Naive thymus-derived CD8-positive, alpha-beta T cell (primary cell): ENCODE measurements at places on chromosomes 1 and 21. TPM values are rescaled to one million over a fixed set of nuclear protein-coding genes. Genes with fewer than 3 reads are reported as not detected.
A peak's percentile ranks its signal among the peaks of the same experiment; 100 is the strongest.

- peak; percentile 45 for DNase-seq
- no peaks in the 10 kb centered on the region for H3K36me3 ChIP-seq
- peaks cover 93% of the 10 kb centered on the region for H3K27me3 ChIP-seq
Observed at GRCh38 chr1:34924759-34925555, 4.5 kb downstream of the DLGAP3 start.

DNA sequence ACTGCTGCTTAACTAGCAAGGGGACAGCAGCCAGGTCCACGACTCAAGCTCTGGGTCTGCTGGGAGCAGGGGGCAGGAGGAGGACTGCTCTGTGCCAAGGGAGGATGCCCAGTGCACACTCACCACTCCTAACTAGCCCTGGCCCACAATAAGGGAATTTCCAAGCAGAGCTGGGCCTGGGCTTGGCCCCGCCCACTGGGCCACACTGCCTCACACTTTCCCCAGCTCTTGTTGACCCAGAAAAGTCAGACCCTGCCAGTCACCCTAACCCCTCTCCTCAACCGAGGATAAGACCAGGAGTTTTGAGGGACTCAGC is 18.7 kb downstream of the SLC9A1 start:
- no peak for DNase-seq
- H3K4me3 ChIP-seq: peak overlapping the region; percentile 93
- no peaks in the 10 kb centered on the region for H3K27me3 ChIP-seq

The SH2D1B gene
- total RNA-seq: 0.29 TPM

The AMY1C gene
- not detected for total RNA-seq

DNA sequence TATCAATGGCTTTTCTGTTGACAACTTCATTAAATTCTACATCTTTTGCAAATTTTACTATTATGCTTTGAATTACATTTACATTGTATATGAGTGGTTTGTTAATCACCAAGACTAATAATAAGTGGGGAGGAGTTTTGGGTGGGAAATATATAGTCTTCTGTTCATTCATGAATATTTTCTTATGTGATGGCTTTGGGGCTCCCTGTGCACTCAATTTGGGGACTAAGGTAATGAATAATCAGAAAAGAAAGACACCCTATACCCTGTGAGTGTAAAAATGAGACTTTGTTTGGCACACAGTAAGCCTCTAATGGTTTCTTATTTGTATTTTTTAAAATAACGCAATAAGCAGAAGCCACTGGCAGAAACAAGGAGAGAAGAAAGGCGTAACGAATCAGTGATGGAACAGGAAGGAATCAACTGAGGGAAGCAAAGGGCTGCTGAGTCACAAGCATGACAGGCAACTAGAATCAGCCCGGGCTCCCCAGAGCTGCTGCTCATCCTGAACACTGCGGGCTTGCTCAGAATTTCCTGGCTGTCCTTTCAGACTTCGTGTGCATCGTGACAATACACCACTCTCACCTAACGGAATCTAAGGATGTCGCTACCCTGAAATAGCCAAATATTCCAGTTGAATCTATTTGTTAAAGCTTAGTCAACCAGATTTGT is 20.8 kb upstream of the RGS2 start:
- H3K4me3 ChIP-seq: no peak overlapping the region
- no peak for DNase-seq
- H3K27ac ChIP-seq: no peak overlapping the region
- no peaks in the 10 kb centered on the region for H3K4me1 ChIP-seq

DNA sequence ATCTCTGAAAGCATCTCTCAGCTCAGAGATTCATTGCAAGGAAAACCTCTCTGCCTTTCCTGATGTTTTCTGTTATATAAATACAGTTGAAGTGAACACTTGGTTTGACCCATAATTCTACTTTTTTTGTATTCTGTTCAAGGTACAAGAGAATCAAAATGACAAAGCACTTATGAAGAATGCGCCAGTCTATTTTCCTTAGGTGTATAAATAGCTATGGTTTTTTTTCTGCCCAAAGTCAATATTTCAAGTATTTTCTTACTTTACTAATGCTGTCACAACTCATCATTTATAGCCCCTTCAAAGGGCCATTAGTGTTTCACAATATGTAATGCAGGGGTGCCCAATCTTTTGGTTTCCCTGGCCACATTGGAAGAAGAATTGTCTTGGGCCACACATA is 142.5 kb upstream of the C1orf105 start:
- H3K4me3 ChIP-seq: no peak overlapping the region
- no peak for DNase-seq
- H3K27ac ChIP-seq: no peak overlapping the region
- no peaks in the 10 kb centered on the region for H3K27me3 ChIP-seq
- no peaks in the 10 kb centered on the region for H3K4me1 ChIP-seq
- no peaks in the 10 kb centered on the region for H3K36me3 ChIP-seq

DNA sequence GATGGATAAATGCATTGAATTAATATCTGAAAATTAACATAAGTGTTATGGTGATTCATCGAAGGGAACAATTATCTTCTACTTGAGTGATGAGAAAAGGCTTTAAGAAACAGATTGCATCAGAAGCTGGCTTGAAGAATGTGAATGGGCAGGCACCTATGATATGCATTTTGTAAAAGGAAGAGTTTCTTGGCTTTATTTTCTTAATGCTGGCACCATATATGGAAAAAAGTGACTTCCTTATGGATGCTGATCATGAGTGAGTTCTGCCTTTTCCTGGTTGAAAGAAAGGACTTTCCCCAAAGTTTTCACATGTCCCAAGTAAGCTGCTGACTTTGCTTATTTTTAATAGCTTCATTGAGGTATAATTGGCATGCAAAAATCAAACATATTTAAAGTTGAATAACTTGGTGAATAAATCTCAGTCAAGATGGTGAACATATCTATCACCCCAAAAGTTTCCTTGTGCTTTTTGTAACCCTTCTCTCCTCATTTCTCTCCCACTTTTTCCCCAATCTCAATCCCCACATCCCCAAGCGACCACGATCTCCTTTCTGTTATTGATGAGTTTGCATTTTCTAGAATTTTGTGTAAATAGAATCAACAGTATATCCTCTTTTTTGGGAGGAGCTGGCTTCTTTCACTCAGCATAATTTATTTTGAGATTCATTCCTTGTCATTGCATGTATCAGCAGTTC is 74.2 kb downstream of the SPATA46 start:
- no peaks in the 10 kb centered on the region for H3K4me1 ChIP-seq
- H3K27ac ChIP-seq: no peak overlapping the region

The FCRL6 gene
- 2.1 TPM for total RNA-seq

DNA sequence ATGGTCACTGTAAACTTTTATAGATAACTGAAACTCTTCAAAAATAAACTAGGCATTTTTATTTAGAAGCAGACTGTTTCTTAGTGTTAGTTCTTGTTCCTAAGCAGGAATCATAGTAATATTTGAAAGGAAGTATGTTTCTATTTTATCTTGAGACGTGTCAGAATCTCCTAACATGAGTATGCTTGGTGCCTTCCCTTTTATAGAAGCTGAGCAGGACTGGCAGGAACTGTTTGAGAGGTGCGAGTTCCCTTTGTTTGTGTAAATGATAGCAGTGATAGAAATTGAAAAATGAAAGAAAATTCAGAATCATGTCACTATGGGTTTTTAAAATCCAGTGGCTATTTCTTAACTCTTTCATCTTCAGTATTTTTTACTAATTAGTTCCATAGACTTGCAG is 56.9 kb downstream of the LRRC8D start:
- H3K27ac ChIP-seq: no peak overlapping the region
- H3K27me3 ChIP-seq: no peaks in the 10 kb centered on the region
- peak overlapping the region; percentile 9 for H3K4me3 ChIP-seq
- DNase-seq: no peak
- H3K36me3 ChIP-seq: peaks cover 12% of the 10 kb centered on the region

The ADORA1 gene
- not detected for total RNA-seq

GRCh38 chr1:68433395-68433794 is 16.4 kb downstream of the RPE65 start:
- H3K36me3 ChIP-seq: no peaks in the 10 kb centered on the region
- no peaks in the 10 kb centered on the region for H3K4me1 ChIP-seq
- DNase-seq: no peak
- no peak overlapping the region for H3K4me3 ChIP-seq
- no peaks in the 10 kb centered on the region for H3K27me3 ChIP-seq

GRCh38 chr1:198540580-198540979 is at the start of gene ATP6V1G3:
ATP6V1G3 (minus strand) TSS chr1:198540680; CDS start chr1:198540650, 30 bp downstream.
- DNase-seq: no peak
- peak within 1 kb of the TSS; percentile 97 for H3K27ac ChIP-seq
- H3K4me3 ChIP-seq: peak within 1 kb of the TSS; percentile 76

DNA sequence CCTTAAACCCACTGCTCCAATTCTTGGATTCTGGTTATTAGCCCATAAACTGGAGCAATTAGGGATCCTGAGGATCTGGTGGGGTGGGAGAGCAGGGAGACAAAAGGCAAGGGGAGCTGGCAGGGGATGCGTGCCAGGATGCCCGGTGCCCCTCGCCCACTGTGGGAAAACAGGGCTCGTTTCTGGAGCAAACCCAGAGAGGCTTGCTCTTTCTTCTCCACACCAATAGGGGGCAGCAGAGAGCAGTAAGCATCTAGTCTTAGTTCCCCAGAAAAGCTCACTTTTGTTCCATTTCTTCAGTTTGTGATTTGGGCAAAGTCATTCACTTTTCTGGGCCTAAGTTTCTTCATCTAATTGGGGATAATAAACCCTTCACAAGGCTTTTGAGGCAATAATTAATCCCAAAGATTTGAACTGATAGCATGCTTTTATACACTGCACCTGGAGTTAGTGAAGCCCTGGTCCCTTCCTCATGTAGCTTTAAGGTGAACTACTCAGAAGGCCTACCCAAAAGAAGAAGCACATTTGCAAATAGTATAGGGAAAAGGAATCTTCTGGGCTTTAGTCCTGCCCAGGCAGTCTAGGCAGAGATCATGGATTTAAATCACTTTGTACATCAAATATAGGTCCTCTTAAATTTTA is 160.6 kb upstream of the USP24 start:
- DNase-seq: no peak
- no peak overlapping the region for H3K27ac ChIP-seq
- peaks cover 5% of the 10 kb centered on the region for H3K4me1 ChIP-seq
- no peak overlapping the region for H3K4me3 ChIP-seq
- no peaks in the 10 kb centered on the region for H3K36me3 ChIP-seq

The SLC45A1 gene
- total RNA-seq: 1.2 TPM

The ST6GALNAC3 gene
- 3.6 TPM for total RNA-seq

The GPR3 gene
- not detected for total RNA-seq

GRCh38 chr1:56064705-56065104 is 514.7 kb downstream of the PLPP3 start:
- DNase-seq: no peak
- H3K4me3 ChIP-seq: no peak overlapping the region
- H3K27ac ChIP-seq: no peak overlapping the region
- no peaks in the 10 kb centered on the region for H3K4me1 ChIP-seq
- H3K36me3 ChIP-seq: no peaks in the 10 kb centered on the region

- H3K27ac ChIP-seq: no peak overlapping the region
- DNase-seq: no peak
- no peak overlapping the region for H3K4me3 ChIP-seq
- H3K27me3 ChIP-seq: peaks cover 3% of the 10 kb centered on the region
- peaks cover 3% of the 10 kb centered on the region for H3K4me1 ChIP-seq
Observed at GRCh38 chr1:153506831-153507413, 28.9 kb downstream of the S100A6 start.

DNA sequence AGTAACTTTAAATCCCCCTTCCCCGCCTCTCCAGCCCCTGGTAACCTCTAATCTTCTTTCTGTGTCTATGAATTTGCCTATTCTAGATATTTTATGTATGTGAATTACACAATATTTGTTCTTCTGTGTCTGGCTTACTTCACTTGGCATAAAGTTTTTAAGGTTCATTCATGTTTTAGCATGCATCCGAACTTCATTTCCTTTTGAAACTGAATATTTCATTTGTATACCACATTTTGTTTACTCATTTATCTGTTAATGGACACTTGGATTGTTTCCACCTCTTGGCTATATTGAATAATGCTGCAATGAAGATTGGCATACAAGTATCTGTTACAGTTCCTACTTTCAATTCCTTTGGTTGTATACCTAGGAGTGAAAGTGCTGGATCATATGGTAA is 205.3 kb downstream of the TM2D1 start:
- H3K4me1 ChIP-seq: no peaks in the 10 kb centered on the region
- no peak overlapping the region for H3K27ac ChIP-seq
- peaks cover 6% of the 10 kb centered on the region for H3K27me3 ChIP-seq
- H3K36me3 ChIP-seq: no peaks in the 10 kb centered on the region
- no peak overlapping the region for H3K4me3 ChIP-seq

The HTR1D gene
- total RNA-seq: not detected
